ENCODE measurements at places on chromosomes 1 and 21.
A peak's percentile ranks its signal among the peaks of the same experiment; 100 is the strongest.

- DNase-seq: no peak
These were observed 3.9 kb upstream of the TP53BP2 start for GRCh38 chr1:223849352-223850254.

DNA sequence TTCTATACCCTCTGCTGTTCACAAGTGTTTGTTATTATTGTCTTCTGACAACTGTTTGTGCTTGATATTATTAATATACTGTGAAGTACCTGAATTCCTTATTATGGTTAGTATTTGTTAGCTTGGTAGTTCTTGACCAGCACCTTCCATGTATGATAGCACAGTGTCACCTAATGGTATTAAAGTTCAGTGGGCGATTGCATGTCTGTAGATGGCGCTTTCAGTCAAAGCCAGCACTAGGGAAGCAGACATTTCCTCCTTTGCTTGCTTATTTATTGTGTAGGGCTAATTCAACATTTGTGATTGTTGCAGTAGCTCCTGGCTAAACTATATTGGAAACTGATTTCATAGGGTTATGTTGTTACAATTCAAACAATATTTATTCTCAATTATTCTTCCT, 218.0 kb downstream of the ZP4 start:
- no peak for DNase-seq

DNA sequence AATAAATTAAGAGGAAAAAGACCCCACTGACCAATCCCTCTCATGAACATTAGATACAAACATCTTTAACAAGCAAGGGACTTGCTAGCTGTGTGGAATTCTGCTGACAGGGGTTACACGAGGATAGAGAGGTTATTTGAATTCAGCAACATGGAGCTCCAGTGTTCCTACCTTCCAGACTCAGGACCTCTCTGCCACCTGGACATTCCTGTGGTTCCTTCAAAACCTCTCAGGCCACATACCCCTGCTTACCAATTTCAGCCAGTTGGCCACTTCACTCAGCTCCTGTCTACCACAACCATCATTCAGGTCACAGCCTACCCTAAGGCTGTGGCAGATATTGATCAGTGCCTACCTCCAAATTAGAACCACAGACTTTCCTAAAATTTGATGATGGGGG, 147.5 kb downstream of the RRAGC start:
- DNase-seq: no peak

DNA sequence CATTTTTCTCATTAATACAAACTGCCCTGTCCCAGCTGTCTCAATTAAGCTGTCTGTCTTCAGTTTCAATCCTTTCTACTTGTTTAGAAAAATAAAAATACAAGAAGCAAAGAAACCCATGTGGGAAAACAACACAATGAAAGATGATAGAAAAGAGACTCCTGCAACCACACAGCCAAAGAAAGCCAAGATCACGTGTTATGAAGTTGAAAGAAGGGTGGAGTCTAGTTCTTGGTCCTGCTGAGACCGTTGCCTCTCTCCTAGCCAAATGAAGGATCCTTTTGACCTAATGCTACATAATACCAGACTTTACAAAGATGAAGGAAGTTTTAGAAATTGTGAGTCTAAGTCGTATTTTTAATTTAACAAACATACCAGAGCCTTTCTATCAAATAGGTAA, 218.8 kb upstream of the RRP15 start:
- no peak for DNase-seq

- DNase-seq: no peak
These were observed 1.0 kb upstream of the HAO2 start for GRCh38 chr1:119367432-119368124.

DNA sequence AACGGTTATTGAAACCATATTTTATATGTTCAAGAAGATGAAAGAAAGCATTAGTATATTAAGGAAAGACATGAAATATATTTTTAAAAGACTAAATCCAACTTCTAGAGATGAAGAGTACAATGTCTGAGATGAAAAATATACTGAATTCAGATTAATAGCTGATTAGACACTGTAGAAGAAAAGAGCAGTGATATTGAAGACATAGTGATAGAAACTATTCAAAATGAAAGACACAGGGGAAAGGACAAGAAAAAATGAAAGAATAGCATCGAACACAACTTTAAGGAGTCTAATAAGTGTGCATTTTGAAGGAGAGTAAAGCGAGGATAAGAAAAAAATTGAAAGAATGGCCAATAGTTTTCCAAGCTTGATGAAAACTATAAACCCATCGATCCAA, 11.2 kb upstream of the IFNAR1 start:
- no peak for DNase-seq

DNA sequence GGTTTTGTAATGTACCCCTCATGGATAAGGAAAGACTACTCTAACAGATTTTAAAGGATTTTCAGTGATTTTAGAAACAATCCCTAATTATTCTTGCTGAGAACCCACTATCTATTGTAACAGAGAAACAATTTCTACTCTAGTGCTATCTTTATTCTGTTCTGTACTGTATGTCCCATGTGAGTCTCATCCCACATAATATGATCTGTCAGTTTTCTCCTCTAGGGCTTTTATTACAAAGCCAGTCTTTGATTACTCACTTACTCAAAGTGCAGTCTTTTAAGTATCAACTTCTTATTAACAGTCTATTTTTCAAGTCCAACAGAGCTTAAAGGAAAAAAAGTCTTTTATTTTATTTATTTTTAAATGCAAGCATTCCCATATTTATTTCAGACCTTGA, 54.8 kb downstream of the CTH start:
- DNase-seq: no peak

GRCh38 chr1:75135573-75136194, 1.5 kb downstream of the LHX8 start:
- DNase-seq: no peak

- no peak for DNase-seq
These were observed 500.9 kb downstream of the NEGR1 start for GRCh38 chr1:71781450-71781849.

DNA sequence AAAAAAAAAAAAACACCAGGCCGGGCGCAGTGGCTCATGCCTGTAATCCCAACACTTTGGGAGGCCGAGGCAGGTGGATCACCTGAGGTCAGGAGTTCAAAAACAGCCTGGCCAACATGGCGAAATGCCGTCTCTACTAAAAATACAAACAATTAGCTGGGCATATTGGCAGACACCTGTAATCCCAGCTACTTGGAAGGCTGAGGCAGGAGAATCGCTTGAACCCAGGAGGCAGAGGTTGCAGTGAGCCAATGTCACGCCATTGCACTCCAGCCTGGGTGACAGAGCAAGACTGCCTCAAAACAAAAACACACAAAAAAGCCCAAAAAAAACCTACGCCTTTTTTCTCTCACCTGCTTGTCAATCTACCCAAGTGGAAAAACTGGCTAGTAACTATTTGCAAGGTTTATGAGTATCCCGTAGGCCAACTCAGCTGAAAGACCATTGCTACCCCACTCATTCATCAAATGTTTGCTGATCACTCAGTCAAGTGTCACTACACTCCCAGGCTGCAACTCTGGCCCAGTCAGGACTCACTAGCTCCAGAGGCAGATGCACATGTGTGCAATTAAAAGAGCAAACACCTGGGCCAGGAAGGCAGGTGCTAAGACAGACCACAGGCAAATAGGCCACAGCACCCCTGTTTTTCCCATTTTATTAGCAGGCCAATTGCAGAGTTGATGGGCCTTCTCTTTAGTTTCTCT, 2.0 kb downstream of the CSRP1 start:
- DNase-seq: no peak

GRCh38 chr1:91724231-91724630, 161.7 kb downstream of the TGFBR3 start:
- DNase-seq: no peak

GRCh38 chr1:59706303-59706599, 108.5 kb upstream of the HOOK1 start:
- DNase-seq: no peak

DNA sequence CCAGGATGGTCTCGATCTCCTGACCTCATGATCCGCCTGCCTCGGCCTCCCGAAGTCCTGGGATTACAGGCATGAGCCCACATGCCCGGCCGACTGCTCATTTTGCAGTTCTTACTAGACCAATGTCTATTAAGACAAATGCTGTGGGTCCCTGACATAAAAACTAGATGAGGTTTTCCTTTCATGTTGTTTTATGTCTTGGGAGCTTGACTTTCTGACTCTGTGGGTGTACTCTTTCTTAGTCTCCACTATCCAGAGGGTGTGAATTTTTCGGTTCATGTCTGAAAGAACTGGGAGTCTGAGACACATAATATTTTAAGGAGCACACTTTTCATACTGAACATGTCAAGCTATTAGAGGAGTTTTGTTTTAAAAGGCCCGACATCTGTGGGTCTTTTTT, 744.9 kb upstream of the B3GALT2 start:
- no peak for DNase-seq

DNA sequence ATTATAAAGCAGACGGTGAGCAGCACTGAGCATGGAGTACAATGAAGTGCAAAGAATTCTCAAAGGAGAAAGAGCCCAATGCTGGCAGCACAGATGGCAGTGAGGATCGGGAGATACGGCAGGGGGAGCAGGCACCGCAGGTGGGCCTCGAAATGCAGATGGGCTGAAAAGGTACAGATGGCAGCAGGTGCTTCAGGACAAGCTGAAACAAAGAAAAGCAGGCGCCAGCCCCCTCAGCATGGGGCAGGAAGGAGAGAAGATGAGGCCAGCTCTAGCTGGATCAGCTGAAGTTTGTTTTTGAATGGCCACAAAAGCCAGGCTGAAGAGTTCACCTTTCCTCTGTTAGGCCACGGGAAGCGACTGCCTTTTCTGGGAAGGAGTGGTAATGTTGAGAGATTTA, 7.7 kb downstream of the CFAP298 start:
- no peak for DNase-seq

DNA sequence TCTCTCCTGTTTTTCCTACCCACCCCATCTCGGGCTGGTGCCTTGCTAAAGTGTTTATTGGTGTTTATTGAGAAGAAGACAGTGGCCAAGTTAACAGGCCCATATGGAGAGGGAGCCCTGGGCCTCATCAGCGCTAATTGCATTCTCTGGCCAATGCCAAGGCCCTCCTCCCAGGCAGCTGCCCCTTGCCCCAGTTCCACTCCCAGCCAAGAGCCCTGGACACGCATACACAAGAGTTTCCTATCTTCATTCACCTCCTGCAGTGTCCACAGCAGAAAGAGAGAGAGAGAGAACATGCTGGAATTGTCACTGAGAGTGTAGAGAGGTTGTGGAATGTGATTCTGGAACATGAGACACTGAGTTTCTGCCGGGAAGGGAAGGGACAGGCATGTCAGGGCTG, 25.4 kb upstream of the VWA5B1 start:
- no peak for DNase-seq

- DNase-seq: peak; percentile 64
These were observed 17.9 kb downstream of the SLC9A1 start for GRCh38 chr1:27136998-27137542.

- no peak for DNase-seq
These were observed 55.5 kb downstream of the PLPPR5 start for GRCh38 chr1:98949166-98949565.

DNA sequence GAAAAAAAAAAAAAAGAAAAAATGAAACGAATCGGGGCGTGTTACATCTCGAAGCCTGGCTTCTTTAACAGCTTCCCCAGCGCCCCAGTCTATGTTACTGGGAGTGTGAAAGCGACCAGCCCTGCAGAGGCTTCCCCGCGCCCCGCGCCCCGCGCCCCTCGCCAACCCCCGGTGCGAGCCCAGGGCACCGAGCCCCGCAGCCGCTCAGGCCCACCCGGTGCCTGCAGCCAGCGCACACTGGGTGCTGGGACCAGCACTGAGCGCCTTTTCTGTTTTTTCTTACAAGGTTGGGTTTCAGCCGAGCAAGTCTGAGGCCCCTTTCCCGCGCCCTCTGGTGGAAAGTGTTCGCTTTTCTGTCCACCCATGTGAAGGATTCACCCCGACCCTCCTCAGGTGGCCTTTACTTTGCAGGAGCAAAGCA, 42.1 kb upstream of the ZNF496 start:
- DNase-seq: peak; percentile 36

DNA sequence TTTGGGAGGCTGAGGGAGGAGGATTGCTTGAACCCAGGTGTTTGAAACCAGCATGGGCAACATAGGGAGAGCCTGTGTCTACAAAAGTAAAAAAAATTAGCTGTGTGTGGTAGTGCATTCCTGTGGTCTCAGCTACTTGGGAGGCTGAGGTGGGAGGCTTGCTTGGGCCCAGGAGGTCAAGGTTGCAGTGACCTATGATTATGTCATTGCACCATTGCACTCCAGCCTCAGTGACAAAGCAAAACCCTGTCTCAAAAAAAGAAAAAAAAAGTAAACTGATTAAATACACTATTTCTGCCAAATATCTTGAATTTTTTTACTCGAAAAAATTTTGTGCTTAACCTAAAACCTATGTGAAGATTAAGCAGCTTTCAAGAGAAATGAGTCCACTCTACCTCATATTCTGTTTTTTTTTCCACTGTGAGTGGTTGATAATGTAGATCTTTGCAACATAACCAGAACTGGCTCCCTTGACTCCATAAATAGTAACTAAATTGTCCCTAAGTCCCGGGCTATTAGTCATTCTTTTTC, 19.4 kb upstream of the ZNF281 start:
- DNase-seq: no peak

- no peak for DNase-seq
These were observed 974 bp downstream of the ACTN2 start for GRCh38 chr1:236687273-236687672.

- DNase-seq: no peak
These were observed 14.4 kb downstream of the NSL1 start for GRCh38 chr1:212777151-212777550.

GRCh38 chr1:63326473-63327380, 4.4 kb downstream of the FOXD3 start:
- no peak for DNase-seq

GRCh38 chr1:41542196-41542930, 57.9 kb upstream of the EDN2 start:
- no peak for DNase-seq

DNA sequence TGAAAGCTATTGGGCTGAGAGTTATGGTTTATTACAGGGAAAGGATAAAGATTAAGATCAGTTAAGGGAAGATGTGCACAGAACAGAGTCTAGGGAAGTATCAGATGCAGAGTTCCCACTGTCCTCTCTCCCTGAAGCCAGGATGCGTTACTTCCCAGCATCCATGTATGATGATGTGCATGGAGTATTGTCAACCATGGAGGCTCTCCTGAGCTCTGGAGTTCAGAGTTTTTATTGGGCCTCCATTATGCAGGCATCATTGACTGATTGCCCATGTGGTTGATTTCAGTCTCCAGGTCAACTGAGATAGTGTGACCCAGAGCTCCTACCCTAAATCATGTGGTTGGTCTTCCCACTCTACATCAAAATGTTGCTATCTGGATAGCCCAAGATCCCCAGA, 30.7 kb downstream of the SERINC2 start:
- DNase-seq: no peak

DNA sequence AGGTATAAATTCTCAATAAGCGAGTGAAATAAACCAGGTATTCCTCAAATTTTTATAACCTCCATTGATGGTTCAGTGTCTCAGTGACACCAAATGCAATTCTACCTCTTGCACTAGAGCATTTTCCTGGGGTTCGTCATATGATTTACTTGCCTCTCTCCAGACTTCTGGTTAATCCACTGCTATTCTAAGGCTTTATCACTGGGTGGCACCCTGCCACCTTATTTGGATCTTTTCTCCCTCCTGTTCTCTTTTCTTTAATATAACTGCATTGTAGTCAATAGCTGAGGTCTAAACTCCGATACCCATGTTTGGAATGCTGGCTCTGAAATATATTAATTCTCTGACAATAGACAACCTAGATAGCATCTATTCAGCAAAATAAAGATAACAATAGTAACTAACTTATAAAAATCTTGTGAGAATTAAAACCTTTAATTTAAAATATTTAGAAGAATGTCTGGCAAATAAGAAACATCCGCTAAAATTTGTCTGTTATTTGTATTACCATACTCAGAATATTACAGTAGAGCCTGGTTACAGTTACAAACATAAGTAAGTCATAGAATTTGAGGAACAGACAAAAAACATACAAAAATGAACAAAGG, 436.4 kb downstream of the PLA2G4A start:
- DNase-seq: no peak

GRCh38 chr1:3785045-3785444, 11.3 kb downstream of the LRRC47 start:
- no peak for DNase-seq
